Sigmoid colon (tissue), 7 donors: ENCODE measurements at places on chromosomes 12 and 14. TPM values are rescaled to one million over a fixed set of nuclear protein-coding genes. Genes with fewer than 3 reads are reported as not detected.

APOF gene
- not detected for total RNA-seq

- DNase-seq = no peak
Observed at GRCh38 chr12:39331539-39332261, 111.2 kb downstream of the KIF21A start.

GRCh38 chr14:50726372-50727107, 58.4 kb upstream of the SAV1 start:
- no peak for DNase-seq

DNA sequence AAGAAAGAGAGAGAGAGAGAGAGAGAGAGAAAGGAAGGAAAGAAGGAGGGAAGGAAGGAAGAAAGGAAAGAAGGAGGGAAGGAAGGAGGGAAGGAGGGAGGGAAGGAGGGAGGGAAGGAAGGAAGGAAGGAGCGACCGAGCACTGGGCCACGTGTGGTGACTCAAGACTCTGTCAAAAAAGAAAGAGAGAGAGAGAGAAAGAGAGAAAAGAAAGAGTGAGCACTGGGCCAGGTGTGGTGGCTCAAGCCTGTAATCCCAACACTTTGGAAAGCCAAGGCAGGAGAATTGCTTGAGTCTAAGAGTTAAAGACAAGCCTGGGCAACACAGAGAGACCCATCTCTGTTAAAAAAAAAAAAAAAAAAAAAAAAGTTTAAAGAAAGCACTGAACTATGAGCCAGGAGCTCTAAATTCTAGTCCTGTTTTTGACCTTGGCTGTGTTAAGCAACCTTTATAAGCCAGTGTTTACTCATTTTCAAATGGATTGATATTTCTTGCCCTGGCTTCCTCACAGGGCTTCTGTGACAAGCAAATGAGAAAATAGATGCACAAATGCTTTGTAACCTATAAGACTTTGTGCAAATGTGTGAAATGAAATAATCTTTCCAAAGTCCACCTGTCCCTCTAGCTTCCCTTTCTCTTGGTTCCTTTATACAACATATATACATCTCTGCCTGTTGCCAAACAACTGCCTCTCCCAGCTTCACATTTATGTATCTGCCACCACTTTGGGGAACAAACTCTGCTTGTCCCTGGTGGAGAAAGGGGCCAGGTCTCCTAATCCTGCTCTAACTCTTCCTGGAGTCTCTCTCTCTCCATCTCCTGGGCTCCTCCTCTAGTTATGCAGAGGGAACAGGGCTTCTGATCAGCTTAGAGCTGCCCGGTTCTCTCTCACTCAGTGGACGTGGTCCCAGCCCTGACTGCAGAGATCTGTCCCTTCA, 16.1 kb upstream of the PLEKHG6 start:
- DNase-seq = no peak
